HS-27A (cell line): ENCODE measurements at places on chromosomes 2 and 18.

- no peak for DNase-seq
These were observed 536.8 kb downstream of the XIRP2 start for GRCh38 chr2:167424803-167425755.

DNA sequence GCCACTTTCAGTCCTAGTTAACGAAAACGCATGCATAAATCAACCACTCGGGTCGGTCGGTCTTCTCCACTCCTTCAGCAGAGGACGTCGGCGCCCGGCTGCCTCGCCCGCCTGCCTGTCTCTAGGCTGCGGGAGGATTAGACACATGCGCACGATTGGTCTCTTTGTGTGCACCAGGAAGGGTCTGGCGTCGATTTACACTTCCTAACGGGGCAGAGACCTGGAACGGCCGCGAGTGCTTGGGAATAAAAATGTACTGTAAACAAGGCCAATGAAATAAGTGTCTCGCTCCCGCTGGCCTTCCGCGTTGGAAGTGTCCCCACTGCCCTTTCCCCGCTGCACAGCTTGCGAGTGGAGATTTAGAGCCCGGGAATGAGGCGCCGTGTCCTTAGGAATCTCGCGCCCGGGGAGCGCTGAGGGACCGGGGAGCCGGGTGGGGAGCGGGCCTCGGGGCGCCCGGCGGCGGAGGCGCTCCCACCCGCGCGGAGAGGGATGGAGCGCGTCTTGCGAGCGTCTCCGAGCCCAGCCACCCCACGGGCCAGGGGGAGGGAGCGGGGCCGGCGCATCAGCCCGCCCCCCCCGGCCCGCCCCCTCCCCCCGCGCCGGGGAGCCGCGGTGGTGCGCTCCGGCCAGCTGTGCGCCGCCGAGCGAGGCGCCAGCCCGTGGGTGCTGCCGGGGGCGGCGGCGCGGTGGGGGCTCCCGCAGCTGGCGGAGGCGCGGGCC, at the start of gene DOK6:
Gene DOK6 (plus strand): TSS at position 636 of the 723 bp plus-strand sequence.
- DNase-seq = no peak

DNA sequence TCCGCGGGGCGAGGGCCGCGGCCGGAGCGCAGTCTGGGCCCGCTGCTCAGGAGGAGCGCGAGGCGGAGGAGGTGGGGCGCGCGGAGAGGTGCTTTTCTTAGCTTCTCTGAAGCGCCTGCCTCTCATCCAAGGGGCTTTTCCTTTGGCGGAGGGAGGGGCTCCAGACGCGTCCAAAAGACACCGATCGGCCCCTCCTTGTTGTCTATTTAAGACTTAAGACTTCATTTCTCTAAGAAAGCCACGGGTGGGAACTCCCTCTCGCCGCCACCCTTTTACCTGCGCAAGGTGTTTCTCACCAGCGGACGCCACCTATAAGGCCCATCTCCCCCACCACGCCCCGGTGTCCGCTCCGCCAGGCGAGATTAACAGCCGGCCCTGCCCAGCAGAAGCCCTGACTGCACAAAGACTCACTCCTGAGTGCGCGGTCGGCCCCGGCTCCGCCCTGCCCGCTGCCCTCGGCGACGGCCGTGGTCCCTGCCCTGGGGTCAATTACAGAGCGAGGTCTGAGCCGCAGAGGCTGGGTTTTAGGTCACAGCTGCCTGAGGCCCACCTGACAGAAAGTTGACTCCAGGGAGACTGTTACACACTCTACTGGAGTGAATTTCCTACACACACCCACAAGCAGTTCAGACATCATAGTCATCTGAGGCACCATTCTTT, at the start of gene DSC2:
Gene DSC2 (minus strand): TSS at position 397 of the 660 bp plus-strand sequence. CDS start 450 bp downstream, outside the sequence.
- DNase-seq = no peak

DNA sequence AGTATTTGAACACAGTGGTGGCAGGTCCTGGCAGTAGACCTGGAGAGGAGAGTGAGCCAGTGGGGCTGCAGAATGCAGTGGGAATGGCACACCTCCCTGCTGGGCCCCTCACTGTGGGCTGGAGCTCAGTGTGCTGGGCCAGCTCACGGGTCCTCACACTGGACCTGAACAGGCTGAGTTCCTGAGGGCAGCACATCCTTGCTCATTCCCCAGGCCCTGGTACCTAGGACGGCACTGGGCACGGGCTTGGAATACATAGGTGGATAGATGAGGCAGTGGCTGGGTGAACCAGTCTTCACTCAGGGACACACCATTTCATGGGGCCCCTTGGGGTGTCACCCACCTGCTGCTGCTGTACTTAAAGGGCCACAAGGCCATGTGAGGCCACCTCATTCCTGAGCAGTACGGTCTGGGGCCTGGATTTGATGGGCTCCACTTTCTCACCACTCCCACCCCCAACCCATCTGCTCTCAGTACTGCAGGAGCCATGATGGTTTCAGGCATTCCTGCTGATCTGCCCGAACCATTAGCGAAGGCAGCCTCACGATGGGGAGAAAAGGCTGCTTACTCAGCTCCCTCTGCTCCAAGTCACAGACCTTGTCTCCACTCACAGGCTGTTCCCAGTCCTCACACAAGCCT, 4.2 kb downstream of the TMEM177 start:
- DNase-seq = no peak

DNA sequence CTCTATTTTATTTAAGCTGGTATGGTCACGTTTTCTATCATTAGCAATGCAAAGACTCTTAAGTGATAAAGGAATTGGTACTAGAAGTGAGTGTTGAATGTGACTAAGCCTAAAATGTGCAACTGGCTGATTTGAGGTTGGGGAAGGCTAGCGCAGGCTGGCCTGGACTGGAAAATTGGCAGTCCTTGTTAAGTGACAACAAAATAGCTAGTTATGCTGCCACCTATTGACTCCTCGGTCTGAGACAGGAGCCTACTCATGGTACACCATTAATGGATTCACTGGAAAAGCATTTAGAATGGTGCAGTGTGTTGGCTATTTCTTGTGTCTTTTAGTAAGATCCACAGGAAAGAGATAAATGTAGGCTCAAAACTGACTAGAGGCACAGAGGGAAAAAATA, 5.7 kb upstream of the WIPF1 start:
- no peak for DNase-seq

DNA sequence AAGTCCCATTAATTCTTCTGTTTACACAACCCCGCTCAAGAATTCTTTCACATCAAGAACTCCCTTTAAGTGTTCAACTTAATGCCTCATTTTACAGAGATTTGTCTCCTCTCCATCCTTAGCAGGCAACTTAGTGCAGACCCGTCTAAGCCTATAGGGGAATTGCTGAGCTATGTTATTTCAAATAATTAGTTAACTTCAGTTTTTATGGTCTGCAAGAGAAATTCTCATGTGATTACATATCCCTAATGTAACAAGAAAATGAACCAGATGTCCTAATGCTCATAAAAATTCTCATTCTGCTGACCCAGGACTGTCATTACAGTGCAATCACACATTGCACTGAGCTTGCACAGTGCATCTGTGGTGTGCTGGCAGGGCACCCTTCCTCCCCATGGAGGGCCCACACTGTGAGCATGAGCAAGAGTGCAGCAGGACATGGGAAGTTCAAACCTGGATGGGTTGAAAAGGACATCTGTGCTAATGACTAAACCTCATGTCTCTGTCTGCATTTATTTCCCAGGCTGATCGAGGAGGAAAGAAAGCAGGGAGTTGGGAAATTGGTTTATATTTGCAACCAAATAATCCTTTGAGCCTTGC, 97.1 kb downstream of the COL5A2 start:
- DNase-seq = no peak

DNA sequence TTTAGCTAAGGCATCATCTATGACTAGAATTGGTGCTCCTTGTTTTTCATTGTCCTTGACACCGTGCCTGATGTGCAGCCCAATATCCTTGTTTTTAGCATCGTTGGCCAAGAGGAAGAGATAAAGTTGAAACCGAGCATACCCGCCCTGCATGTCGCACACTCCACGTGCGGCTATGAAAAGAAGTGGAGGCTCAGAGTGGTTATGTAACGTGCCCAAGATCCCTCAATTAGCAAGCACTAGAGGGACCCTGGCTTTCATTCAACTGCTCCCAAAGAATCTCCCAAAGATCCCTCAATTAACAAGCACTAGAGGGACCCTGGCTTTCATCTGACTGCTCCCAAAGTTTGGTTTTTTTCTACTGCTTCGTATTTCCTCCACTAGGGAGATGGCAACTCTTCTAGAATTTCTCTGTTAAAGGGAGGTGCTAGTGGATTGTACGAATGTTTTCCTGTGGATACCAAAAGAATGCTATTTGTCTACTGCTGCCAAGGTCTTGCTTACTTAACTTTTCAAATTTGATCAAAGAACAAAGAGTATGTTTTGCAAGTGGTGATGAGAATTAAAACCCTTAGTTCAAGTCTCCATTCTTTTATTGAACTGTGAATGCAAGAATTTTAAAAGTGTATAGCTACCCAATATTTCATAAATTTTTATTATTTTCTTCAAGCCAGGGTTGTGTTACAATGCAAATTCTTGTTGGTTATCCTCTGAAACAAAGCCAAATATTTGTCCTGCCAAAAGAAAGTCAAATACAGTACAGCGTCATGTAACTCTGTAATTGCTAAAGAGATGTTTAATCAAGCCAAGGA, 92.1 kb downstream of the AOX1 start:
- no peak for DNase-seq

- DNase-seq = peak; percentile 57
These were observed at the start of gene CNRIP1 for GRCh38 chr2:68319398-68320117. Gene CNRIP1 (minus strand): TSS chr2:68319949. CDS start chr2:68319400, 549 bp downstream.

DNA sequence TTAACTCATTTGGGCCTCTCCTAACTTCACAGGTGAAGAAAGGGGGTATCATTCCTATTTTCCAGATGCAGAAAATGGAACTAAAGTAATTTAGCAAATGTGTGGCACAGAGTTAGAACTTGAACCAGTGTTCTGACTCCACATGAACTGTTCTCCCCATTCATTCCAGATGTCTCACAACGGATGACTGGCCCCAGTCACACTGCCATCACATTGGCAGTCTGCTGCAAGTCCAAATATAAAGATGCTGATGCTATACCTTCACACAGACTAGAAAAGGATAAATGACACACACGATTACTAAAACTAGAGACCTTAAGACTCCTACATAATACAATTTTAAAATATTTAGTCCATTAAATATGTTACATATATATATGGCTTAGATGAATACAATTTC, 195.7 kb downstream of the NBAS start:
- no peak for DNase-seq

- no peak for DNase-seq
These were observed 9.0 kb downstream of the CCDC68 start for GRCh38 chr18:54950221-54950620.

DNA sequence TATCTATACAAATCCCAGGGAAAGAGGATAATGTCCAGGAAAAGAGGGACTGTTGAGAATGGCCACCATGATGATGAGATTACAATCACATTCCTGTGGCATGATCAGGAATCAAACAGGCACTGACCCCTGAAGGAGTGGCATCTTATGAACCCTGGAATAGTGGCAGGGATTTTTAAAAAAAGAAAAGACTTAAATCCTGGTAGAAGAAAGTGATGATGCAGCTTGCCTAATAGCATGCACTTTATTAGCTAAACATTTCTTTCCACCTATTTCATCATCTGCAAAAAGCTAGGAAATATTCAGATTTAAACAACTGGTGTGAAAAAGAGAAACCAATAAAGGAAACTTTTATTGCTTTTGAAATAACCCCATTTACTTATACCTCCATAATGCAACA, 87.2 kb upstream of the FSHR start:
- DNase-seq = no peak

- DNase-seq = no peak
These were observed 241.2 kb upstream of the SKOR2 start for GRCh38 chr18:47492691-47493090.

GRCh38 chr2:219388907-219389156, 1.1 kb upstream of the DNPEP start:
- no peak for DNase-seq

- DNase-seq = no peak
These were observed 126.9 kb downstream of the NFATC1 start for GRCh38 chr18:79522451-79523205.

- no peak for DNase-seq
These were observed 179.4 kb upstream of the HS6ST1 start for GRCh38 chr2:128498086-128498485.

DNA sequence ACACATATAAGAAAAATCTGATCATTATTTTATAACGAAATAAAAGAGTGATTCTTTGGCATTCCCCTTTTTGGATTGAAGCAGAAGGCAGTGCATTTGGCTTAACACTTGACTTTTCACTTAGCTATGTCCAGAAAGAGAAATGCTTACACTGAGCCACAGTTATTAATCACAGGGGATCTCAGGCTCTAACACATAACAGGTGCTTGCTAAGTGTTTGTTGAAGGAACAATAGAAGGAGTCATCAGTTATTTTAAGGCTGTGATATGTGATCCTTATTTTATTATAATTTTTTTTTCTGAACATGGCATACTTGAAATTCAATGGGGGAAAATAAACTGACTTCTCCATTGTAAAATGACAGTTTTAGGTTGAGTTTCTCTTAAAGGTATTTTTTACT, 209.5 kb downstream of the UBE2E3 start:
- DNase-seq = no peak

DNA sequence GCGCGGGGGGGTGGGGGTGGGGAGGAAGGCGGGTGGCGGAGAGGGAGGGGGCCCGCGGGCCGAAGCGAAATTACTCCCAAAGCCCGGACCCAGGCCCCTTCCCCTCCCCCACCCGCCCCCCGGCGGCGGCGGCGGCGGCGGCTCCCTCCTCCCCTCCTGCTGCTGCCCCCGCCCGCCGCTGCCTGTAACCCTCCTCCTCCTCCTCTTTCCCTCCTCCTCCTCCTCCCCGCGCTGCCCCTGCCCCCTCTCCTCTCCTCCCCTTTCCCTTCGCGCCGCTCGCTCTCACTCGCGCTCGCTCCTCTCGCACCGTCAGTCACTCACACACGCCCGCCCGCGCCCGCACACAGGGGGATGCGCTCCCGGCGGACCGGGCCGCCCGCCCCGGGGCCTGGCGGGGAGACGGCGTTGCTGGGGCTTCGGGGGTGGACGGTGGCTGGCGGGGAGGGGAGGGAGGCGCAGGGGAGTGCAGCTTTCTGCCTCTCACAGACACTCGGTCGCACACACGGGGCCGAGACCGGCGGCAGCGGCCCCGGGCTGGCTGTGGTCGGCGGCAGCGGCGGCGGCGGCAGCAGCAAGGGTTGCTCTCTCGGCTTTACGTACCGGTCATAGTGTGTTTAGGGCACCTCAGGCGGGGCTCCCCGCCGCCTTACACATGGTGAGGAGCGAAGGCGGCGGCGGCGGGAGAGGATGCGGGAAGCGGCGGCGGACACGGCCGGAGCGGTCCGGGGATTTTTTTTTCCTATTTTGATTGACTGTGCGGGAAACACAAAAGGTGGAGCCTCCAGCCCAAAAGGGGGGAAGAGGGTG, 405 bp downstream of the SP3 start:
- no peak for DNase-seq

- DNase-seq = no peak
These were observed 47.1 kb upstream of the SELENOI start for GRCh38 chr2:26298638-26299393.

DNA sequence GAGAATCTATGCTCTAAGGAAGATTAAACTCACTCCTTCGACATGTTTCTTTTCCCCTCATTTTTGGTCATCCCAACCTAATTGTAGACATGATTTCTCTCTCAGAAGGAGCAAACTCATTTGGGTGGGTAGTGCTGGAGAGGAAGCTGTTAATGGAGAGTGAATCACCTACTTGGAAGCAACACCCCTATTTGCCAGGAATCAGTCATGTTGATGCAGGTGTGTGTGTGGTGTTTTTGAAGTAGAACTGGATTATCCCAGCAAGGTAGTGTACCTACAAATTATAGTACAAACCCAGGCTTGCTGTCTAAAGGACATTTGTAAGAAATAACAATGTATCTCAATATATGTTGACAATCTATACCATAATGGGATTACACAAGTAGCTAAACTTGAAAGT, 186.4 kb downstream of the EPHA4 start:
- DNase-seq = no peak

GRCh38 chr2:28046921-28047320, 156.4 kb downstream of the BABAM2 start:
- no peak for DNase-seq
